Kidney capillary endothelial cell (primary cell): ENCODE measurements at places on chromosomes 5 and 9.

DNA sequence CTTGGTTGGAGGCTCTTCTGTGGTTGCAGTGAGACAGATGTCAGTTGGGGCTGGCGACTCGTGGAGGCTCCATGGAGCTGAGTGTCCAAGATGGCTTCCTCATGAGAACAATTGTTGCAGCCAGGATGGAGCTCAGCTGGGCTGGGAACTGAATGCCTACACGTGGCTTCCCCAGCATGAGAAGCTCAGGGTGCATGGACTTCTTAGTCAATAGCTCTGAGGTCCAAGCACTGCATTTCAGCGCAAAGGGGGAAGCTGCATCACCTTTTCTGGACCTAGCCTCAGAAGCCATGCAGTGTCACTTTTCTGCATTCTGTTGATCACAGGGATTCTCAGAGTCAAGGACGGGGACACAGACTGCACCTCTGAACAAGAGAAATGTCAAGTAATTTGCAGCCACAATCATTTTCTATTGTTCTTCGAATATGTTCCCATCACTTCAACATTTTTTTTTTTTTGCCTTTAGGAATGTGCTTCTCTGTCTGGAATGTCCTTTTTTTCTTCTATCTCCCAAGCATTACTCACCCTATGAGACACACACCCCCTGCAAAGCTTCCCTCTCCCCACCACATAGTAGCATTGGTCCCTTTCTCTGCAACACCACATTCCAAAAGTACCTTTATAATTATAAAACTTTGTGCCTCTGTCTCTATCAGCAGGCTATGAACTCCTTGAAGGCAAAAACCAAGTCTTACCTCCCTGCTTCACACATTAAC lies 57.5 kb upstream of the STK32A start:
- DNase-seq: no peak

DNA sequence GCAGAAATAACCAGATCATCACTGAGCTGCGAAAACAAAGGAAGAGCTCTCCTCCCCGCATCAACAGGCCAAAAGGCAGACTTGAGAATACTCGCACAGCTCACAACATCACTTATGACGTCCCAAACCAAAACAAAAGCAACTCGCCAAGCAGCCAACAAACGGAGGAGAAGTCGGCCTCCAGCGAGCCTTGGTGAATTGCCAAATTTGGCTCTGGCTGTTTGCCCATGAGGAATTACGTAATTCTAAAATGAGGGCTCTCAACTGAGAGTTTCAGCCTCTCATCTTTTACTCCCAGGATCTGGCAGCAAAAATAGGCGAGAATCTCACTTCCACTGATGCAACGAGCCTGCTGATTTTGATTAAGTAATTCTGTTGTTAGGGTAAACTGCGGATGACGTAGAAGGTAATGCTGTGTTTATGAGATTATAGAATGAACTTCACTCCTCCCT lies 51.7 kb upstream of the SEMA6A start:
- peak; percentile 9 for DNase-seq

- no peak for DNase-seq
Measured at GRCh38 chr5:142495531-142495930, 170.7 kb upstream of the SPRY4 start.

GRCh38 chr5:158599157-158599556 lies 500.6 kb downstream of the EBF1 start:
- DNase-seq: peak; percentile 26

DNA sequence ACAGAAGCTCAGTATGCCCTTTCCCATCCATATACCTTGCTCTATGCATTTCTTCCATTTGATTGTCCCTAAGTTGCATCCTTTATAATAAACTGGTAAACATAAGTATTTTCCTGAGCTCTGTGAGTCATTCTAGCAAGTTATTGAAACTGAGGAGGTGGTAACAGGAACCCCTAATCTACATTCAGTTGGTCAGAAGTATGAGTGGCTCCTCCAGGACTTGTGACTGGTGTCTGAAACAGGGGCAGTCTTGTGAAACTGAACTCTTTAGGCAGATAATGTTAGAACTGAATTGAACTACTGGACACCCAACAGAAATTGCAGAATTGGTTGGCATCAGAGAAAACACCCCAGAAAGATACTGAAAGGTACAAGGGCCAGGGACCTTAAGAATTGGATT lies 133.1 kb upstream of the POU5F2 start:
- DNase-seq: peak; percentile 7

- DNase-seq: no peak
Measured at GRCh38 chr9:97305501-97306298, 1.8 kb upstream of the CCDC180 start.

DNA sequence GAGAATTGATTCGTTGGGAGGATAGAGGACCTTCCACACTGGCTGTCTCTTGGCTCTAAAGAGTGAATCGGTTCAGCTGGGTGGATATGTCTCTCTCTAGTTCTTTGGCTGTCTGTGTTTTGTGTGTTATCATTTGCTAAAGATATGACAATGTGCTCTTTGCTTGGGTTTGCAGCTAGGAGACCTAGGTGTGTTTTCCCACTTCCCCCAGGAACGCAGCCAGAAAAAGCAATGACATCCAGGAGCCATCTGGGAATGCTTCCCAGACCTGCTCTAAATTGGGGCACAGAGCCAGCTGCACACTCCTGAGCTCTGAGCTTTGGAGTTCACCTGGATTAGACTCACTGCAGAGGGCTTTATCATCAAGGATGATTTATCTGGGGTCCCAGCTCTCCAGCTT lies 12.8 kb upstream of the PDZD2 start:
- no peak for DNase-seq

GRCh38 chr9:85016384-85017006 lies 347.0 kb downstream of the NTRK2 start:
- no peak for DNase-seq

DNA sequence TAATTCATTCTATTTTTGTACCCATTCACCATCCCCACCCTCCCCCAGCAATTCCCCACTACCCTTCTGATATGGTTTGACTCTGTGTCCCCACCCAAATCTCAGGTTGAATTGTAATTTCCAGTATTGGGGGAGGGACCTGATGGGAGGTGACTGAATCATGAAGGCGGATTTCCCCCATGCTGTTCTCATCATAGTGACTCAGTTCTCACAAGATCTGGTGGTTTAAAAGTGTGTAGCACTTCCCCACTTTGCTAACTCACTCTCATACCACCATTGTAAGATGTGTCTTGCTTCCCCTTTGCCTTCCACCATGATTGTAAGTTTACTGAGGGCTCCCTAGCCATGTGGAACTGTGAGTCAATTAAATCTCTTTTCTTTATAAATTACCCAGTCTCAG lies 25.9 kb upstream of the TESK1 start:
- DNase-seq: no peak

- peak; percentile 61 for DNase-seq
Measured at GRCh38 chr9:101536351-101536750, 2.7 kb downstream of the RNF20 start.

DNA sequence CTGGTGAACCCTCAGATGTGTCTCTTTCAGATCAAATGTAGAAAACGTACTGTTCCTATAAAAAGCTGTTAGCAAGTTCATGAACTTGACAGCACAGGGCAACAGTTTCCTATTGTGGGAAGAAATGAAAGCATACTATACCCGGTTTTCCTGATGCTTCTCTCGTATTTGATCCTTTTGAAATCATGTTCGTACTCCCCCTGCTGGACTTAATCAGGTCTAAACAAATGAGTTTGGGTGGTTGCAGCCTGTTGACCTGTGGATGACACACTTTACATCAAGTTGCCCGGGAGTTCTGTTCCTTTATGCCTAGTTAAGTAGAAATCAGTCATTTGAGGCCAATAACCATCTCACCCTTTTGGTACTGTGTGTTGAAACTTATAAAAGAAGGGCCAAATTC lies 1992.3 kb downstream of the MAT2B start:
- DNase-seq: no peak

DNA sequence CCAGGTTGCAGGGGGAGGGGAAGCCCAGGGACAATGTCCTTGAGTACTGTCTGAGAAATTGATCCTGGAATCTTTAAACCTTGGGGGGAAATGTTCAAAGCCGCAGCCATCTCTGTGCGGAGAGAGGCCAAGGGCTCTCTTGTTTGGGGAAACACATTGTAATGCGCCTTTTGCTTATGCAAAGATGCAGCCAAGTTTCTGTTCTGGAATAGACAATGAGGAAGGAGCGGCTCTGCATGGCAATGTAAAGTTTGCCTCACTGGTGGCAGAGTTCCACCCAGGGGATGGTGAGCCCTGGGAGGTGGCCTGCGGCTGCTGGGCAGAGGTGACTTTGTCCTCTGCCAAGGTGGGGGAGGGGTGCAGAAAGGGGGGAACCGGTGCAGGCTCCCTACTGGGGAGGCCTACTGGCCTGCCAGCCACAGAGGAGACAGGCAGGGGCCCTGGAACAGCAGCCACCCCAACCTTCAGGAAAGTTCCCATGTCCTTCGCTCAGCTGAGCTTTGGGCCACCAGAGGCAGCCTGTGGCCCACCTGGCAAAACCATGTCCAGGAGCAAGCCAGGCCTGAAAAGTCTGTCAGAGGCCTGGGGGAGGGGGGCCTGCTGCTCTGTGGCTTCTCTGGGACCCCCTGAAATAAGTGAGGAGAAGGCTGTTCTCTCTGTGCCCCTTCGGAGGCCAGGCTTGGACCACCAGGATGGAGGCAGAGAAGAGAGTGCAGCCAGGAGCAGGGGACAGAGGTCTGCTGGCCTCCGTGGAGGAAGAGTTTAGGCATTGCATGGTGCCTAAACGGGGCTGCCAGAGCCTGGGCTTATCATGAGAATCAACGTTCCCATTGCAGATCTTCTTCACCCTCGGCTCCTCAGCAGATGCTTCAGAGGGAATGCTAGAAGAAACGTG lies 127.8 kb downstream of the ZNF354C start:
- DNase-seq: no peak

- peak; percentile 32 for DNase-seq
Measured at GRCh38 chr5:60959156-60959555, 14.2 kb downstream of the NDUFAF2 start.

DNA sequence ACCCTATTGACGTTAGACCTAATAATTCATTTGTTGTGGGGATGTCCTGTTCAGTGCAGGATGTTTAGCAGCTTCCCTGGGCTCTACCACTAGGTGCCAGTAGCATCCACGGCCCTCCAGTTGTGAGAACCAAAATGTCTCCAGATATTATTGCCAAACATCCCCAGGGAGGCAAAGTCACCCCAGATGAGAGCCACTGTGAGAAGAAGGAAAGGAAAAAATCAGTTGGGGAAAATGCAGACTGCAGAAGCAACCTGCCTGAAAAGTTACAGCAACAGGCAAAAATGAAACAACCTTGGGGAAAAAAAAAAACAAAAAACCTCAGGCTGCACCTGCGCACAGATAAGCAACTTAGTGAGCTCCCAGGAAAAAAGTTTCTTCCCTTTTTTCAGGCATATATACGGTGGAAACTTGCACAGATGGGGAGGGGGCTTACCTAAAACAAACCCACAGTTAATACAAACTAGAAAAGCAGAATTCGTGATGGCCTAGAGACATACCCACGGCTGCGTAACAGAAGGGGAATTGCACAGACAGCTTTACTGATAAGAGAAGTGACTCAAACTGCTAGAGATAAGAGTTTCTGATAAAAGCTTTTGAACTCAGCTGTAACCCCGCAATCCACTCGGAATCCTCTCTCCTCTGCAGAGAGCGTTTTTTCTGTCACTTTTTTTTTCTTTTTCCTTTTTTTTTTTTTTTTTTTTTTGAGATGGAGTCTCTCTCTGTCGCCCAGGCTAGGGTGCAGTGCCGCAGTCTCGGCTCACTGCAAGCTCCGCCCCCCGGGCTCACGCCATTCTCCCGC lies 29.8 kb upstream of the FBP1 start:
- peak; percentile 32 for DNase-seq

DNA sequence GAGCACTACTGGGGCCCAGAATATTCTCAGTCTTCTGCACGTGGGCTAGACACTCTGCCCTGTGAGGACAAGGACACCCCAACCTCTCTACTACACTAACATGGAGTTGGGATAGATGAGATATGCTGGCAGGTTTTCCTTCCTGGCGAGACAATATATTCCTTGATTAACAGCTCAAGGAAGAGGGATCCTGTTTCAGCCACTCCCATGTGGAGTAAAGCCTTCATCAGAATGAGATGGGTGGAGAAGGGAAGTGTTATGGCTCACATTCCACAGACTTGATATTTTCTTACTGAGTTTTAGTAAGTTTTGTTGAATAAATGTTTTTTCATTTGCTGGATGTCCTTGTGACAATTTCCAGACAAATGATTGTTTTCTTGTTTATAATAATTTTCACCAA lies 1187.6 kb downstream of the CDH12 start:
- DNase-seq: no peak

GRCh38 chr5:179867476-179867875 lies 8.9 kb upstream of the MRNIP start:
- no peak for DNase-seq

GRCh38 chr9:92706218-92706940 lies 36.4 kb upstream of the IPPK start:
- DNase-seq: peak; percentile 27

DNA sequence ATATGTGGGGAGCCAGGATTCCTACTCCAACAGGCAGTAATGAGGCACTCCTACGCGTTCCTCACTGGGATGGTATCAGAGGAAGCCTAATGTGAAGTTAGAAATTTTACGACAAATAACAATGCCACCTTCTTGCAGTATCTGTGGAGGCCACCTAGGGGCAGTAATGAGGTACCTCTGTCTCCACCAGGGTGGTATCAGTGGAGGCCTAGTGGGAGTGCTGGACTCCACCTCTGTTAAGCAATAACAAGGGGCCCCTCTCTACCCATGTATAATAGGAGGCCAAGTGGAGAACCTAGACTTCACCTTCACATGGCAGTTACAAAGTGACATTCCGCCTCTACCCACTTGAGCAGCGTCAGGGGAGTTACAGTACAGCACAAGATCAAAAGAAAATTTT lies 147.9 kb downstream of the PLPPR1 start:
- no peak for DNase-seq

DNA sequence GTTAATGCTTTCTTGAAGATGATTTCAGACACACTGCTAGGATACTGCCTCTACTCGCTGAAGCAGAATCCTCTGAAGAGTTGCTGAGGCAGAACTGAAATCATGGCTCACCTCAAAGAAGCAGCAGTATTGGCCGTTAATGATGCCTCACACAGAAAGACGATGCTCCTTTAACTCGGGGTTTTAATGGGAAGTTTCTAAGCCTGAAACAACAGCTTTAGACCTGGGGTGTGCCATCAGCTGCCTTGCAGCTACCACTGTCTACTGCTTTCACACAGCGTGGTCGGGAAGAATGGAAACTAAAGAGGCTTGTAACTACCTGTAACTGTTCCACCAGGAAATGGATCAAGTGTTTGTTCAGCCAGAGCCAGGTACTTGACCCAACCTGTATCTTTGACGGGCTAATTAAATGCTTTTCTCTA lies at the start of gene CTXN3:
Gene CTXN3 (plus strand): TSS at position 65 of the 422 bp plus-strand sequence. CDS start 8,440 bp downstream, outside the sequence.
- DNase-seq: no peak

GRCh38 chr5:13524936-13525335 lies 419.6 kb downstream of the DNAH5 start:
- no peak for DNase-seq

GRCh38 chr5:172189693-172190296 lies 1.8 kb upstream of the STK10 start:
- no peak for DNase-seq

DNA sequence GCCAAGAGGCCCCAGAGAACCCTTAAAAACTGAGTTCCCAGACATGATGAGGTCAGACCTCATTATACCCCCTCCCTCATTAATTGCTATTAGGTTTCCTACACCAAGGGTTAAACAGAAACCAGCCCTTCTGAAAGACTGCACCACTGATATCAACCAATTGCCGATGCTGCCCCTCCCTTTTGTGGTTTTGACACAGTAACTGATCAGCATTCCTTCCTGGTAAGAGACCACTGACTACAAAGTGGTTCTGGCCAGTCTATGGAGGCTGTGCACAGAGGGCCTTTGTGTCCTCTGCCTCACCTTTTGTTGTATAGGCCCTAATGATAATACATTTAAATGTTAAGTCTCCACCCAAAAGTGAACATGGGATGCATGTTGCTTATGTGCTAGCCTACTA lies 201.5 kb downstream of the FRMD3 start:
- DNase-seq: no peak
